T1000 (cell line): ENCODE measurements at places on chromosomes 13 and 19.

DNA sequence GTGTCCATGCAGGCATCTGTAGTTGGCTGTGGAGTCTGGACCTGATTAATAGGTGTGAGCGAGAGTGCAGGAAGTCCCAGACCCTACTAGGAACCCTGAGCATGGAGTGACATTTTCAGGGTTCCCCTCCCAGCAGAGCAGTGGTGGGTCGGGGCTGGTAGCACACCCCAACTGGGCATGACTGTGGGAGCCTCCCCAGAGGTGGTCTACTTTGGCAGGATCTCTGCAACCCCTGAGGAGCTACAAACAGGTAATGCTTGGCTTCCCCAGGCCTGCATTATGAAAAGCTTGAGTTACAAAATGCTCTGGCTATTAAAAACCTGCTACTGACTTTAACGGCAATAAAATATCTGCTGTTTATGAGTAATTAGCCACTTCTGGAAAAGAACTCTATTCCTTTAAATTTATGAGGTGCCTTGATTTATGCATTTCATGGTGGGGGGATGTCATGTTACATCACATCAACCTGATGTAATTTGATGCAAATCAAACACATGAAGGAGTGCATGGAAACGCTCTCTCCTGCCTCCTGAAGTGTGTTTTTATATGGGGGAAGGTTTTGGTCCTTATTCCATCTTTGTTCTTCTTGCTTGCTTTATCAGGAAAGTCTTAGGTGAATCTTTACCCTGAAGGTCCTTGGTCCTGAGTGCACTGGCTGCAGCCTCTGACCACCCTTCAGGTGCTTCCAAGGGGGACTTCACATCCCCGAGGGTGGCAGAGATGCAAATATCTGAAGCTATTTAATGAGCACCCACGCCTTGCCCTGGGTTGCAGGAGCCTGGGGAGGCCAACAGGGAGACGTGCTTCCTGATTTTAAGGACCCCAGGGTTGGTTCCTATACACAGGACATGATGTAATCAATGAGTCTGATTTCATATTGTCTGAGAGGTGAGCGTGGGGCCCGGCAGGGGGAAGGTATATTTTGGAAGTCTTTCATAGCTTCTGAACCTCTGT is 54.0 kb downstream of the ZNF536 start:
- DNase-seq: no peak

DNA sequence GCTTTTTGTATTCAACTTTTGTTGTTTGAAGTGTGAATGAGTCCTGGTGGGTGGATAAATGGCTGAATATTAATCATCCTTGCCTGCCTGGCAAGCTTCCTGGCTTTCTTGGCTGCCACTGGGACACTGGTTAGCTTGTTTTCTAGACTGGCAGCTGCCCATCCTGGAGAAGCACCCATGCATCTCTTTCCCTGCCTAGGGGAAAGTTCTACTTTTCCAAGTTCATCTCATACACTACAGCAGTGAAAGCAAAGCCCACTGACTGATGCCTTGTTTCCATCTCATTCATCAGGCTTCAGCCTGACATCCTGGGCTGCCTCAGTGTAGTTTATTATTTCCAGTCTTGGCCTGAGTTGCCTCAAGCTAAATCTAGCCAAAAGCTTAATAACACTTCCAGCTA is 244.8 kb downstream of the PCDH20 start:
- DNase-seq: no peak

GRCh38 chr19:38030686-38031422 is 123.8 kb downstream of the SIPA1L3 start:
- DNase-seq: no peak

DNA sequence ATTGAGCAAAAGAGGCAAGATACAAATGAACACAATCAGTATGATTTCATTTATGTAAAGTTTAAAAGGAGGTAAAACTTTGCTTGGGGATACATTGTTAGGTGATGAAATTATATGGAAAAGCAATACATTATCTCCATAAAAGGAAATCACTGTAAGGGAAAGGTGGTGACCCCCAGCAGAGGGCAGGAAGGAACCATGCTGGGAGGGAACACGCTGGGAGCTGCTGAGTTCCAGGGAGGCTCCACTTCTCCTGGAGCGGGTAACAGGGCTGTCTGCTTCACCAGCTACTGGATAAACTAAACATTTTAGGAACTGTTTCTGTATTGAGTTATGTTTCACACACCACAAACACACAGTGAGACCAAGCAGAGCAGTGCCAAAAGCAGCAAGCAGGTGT is 91.2 kb downstream of the KATNAL1 start:
- DNase-seq: no peak

- no peak for DNase-seq
These were observed 5.0 kb downstream of the ZSCAN5A start for GRCh38 chr19:56309511-56310185.

- no peak for DNase-seq
These were observed 12.1 kb downstream of the MBNL2 start for GRCh38 chr13:97234236-97234635.

- no peak for DNase-seq
These were observed 12.2 kb upstream of the MLLT1 start for GRCh38 chr19:6292006-6292405.

- no peak for DNase-seq
These were observed 16.8 kb upstream of the IGSF23 start for GRCh38 chr19:44596428-44597130.

DNA sequence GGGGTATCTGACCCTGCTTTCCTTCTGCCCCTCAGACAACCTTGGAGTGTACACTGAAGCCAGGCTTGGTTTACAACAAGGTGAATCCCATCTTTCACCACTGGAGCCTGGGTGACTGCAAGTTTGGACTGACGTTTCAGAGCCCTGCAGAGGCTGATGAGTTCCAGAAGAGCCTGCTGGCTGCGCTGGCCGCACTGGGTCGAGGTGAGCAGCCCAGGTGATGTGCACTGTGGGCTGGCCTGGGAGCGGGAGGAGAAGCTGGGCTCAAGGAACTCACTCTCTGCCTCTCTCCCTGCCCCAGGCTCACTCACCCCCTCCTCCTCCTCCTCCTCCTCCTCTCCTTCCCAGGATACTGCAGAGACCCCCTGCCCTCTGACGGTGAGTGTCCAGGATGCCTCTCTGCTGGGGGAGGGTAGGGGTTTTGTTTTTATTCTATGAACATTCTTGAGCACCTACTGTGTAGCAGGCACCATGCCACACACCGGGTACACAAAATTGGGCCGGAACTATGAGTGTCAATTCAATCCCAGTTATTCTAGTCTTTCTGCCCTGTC is 3.5 kb downstream of the SPRED3 start:
- DNase-seq: no peak

- DNase-seq: no peak
These were observed 1.0 kb upstream of the CRYL1 start for GRCh38 chr13:20526664-20527063.

- no peak for DNase-seq
These were observed 34.7 kb downstream of the BRD4 start for GRCh38 chr19:15297416-15298224.

GRCh38 chr13:99630269-99630898 is 129.1 kb downstream of the TM9SF2 start:
- no peak for DNase-seq

DNA sequence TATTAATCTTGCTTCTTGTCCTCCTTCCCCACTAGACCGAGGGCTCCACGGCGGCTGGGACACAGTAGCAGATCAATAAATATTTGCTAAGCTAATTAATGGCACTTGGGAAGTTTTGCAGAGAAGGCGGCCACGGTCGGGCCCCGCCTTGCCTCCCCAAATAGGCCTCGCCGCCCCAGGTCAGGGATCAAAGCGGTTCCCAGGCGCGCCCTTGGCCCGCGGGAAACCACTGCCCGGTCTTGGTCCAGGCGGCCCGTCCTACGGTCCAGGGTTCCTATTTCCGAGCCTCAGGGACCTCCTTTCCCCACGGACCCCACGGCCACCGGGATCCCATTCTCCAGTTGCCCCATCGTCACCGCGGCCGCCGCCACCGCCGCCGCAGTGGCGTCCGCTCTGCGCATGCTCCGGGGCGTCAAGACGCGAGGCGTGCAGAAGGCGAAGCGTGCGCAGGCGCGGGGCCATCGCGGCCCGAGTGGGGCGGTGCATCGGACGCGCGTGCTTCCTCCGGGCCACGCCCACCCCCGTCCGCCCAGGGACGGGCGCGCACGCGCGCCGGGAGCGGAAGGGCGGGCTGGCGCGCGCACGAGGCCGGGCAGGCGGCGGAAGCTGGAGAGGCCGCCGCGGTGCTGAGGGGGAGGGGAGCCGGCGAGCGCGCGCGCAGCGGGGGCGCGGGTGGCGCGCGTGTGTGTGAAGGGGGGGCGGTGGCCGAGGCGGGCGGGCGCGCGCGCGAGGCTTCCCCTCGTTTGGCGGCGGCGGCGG is at the start of gene SMARCA4:
Gene SMARCA4 (plus strand): TSS at position 717 of the 759 bp plus-strand sequence. CDS start 23,122 bp downstream, outside the sequence.
- DNase-seq: peak; percentile 96

GRCh38 chr19:12314553-12314952 is 18.9 kb downstream of the ZNF563 start:
- DNase-seq: no peak

DNA sequence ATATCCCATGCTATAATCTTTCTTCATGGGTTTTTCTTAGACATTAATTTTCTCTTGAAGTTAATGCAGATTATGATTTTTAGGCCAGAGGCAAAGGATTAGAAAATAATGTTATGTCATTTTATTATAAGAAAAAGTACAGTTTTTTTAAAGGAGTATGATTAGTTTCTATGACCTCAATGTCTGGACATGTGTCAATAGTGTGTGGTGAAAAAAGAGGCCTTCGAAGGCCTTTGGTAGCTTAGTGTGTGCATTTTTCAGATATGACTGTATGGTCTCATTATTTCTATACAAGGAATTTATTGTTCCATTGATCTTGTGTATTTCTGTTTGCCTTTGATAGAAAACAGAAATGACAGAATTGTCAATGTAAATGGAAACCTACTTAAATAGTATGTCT is 195.6 kb downstream of the GPC5 start:
- no peak for DNase-seq

DNA sequence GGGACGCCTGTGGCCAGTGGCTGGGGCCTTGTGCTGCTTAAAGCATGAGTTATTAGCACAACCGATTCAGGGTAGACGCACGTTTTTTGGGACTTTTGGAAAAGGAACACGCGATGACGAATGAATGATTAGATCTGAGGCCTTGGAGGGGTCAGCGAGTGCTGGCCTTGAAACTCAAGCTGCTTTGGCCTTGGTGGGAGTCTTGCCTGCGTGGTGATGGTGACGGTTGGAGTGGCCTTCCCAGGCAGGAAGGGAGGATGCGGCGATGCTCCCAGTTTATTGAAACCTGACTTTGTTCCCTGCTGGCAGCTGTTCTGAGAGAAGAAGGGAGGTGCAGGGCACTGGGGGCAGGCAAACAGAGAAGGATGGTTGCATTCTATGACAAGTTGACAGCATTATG is 63.1 kb upstream of the RNF113B start:
- DNase-seq: no peak

GRCh38 chr19:5961969-5962945 is 15.7 kb downstream of the RANBP3 start:
- no peak for DNase-seq

DNA sequence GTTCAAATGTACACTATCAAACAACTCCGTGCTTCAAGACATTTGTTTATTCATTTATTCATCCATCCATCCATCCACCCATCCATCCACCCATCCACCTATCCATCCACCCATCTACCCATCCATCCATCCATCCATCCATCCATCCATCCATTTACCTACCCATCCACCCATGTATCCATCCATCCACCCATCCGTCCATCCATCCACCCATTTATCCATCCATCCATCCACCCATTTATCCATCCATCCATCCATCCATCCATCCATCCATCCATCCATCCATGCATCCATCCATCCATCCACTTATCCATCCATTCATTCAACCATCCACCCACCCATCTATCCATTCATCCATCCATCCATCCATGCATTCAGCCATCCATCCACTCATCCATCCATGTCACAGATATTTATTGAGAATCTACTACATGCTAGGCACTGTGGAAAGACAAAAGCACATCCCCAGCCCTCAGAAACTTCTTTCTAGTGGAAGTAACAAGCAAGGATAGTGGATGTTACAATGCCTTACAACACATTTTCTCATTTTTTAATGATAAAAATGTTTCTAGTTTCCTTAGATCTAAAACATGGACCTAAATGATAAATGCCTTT is 237.6 kb downstream of the ZNF536 start:
- no peak for DNase-seq

DNA sequence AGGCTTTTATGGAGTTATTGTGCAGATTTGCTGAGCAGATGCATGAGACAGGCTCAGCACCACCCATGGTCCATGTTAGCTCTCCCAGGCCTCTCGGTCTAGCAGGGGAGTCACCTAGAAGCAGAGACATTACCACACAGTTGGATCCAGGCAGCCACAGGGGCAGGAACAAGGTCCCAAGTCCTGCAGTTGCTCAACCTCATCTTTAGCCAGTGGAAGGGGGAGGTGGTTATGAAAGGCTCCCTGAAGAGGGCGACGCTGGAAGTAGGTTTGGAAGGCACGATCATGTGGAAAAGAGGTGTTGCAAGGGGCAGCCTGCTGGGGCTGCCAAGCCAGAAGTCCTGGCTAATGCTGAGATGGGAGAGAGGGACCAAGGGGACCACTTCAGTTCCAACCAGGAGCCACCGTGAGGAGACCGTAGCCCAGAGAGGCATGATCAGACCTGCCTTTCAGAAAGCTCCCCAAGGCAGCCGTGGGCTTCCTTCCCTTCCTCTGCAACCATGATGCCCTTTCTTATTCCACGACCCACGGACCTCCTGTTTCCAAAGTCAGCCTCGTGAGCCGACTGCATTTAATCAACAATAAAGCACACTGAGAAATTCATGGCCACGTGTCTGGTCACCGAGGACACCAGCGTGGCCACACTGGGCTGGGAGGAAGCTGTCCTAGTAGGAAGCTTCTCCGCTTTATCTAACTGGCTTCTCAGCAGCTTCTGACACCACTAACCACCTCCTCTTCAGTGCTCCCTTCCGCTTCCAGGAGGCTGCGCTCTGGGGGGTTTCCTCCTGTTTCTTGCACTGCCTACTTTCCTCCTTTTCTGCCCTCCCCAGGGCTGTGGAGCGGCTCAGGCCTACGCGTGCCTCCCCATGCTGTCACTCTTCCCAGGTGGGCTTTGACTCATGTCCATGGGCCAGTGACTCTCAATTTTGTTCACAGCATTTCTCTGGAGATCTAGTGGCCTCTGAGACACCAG is 2.6 kb downstream of the AP1M1 start:
- no peak for DNase-seq

- peak; percentile 42 for DNase-seq
These were observed 1.7 kb upstream of the DNAJB1 start for GRCh38 chr19:14519860-14520407.

DNA sequence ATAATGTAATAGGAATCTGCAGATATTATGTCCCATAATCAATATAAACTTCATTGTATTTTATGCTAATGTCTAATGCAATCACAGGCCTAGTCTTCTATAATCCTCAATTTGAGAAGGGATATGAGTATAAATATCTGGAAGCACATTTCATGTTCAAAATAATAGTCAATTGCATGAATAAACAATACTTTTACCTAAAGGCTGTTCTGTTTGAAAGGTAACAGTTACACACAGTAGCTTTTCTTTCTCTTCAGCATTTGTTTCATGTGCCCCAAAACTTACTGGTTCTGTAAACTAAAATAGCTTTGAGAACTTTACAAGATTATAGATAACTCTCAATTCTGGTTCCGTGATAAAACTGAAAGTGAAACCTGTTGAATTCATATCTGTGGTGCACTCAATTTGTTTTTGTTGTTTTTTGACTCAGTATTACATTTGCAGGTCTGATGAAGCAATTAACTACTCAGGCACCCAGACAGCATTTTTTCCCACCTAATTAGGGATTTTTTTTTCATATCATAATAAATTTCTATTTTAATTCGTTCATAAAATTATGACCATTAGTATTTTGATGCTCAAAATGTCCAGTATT is 1193.8 kb downstream of the SLITRK1 start:
- no peak for DNase-seq
